Brain (organoid and tissue), 16 donors: ENCODE measurements at places on chromosomes 6 and 20.

- no peak for DNase-seq
Measured at GRCh38 chr6:45872827-45873365, 142.8 kb downstream of the CLIC5 start.

- DNase-seq = no peak
Measured at GRCh38 chr20:23970049-23970448, 18.5 kb downstream of the GGTLC1 start.

DNA sequence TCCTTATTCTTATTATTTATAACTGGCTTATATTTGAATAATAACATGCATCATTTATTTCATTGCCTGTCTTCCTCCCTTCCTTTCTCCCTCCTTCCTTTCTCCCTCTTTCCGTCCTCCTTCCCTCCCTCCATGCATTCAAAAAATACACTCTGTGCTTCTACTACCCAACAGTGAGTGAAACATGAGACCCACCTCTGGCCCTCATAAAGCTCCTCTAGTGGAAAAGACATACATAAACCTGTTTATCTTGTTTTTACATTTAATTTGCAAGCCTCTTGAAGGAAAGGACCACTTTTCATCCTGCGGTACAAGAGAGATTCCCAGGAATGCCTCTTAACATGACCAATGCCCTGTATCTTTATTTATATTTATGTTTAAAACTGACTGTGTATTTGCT, 21.8 kb upstream of the ISM1 start:
- DNase-seq = no peak

- DNase-seq = no peak
Measured at GRCh38 chr20:63758152-63758551, 18.6 kb downstream of the SLC2A4RG start.

- no peak for DNase-seq
Measured at GRCh38 chr6:17932330-17932852, 55.0 kb downstream of the KIF13A start.

DNA sequence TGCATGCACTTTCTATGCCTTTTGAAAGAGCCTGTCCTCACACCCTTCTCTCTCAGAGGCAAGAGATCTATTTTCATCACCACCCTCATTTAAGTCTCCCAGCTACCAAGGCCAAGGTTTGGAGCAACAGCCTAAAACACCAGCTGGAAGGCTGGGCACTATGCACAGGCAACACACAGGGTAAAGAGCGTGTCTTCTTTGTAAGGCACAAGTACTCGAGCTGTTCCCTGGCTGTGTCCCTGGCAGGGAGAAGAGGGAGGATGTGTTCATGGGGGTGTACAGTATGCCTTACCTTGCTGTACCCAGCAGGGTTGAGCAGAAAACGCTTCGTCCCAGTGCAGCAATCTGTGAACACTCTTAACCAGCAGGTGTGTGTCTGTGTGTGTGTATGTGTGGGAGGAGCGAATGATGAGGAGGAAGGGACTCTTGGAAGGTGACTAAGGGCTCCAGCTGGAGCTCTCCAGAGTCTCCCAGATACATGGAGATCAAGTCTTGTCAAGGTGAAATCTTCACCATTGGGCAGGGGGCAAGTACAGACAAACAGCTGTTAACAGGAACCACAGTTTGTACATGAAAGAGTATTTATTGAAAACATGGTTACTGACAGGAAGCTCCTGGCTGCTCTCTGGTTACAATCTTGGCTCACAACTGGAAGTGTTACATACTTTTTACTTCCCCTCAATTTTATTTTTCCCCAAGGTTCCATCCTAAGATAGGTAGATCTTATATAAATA, 40.8 kb downstream of the ELMO2 start:
- no peak for DNase-seq

DNA sequence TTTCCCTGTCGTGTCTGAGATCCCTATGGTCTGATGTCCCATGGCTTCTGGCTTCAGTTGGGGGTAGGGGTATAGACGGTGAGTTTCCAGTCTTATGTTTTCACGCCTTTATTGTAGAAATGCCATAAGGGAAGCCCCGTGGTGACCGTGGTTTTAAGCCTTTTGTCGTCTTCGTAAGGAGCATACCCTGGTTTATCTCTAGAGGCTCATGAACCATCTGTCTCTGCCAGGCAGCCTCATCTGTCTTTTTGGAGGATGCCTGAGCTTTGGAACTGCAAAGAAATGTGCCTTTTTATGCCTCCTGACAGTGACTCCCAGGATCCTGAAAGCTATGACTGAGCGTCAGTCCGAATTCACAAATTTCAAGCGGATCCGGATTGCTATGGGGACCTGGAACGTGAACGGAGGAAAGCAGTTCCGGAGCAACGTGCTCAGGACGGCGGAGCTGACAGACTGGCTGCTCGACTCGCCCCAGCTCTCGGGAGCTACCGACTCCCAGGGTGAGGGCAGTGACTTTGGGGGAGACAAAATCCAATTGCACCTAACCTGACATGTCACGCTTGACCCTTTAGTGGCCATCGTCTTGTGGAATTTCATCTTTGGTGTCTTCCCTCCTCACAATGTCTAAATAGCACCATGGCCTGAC, 84.6 kb downstream of the SYNJ2 start:
- peak; percentile 40 for DNase-seq

GRCh38 chr6:76790045-76790796, 673.1 kb downstream of the HTR1B start:
- no peak for DNase-seq

GRCh38 chr6:136284909-136285308, 4.7 kb downstream of the BCLAF1 start:
- DNase-seq = no peak

DNA sequence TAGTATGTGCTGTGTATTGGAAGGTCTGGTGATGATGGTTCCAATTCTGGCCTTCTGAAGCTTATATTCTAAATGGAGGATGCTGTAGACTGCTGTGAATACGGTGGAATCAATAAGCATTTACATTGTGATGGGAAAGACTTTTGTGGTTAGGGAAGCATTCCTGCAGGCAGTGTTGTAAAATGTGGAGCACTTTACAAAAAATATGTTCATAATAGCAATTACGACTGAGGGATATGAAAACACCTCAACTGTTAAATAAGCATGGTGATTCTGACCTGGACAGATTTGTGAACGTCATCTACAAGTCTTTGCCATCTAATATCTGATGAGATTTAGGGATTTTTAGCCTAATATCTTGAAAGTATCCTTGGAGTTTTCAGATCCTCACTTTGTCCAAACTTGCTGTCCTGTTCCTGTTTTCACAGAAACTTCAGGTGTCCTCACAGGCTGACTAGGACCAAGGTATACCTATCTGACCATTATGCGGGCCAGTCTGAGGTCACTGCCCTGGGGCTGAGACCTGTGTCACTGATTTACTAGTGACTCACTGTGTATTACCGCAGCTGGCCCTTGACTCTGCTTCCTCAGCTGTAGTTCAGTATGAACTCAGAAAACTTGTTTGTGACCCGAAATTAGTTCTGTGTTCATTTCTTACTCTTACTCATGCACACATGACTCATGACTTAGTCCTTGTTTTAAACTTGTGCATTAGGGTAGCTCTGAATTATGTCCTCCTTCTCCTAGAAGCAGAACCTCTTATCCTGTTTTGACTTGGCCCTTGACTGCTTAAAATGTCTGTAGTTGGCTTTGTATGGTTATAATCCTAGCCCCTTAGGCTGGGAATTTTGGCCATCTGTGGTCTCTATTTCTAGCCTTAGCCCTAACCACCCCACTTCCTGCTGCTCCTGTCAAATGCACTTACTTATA, 343.0 kb downstream of the CDKAL1 start:
- DNase-seq = no peak

DNA sequence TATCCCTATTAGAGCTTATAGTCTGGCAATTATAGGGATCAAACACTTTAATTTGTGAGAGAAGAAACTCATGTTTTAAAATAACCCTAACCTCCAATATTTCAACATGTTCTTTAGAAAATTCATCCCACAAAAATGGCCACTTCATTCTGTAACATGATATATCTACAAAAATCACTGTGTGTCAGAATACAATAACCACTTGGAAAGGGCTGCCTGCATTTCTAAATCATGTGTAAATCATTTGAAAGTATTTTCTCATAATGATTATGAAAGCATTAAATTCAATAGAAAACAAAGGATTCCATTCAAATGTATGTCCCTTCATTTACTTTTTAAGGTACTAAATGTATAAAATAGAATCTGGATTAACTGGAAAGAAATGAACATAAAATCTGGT, 101.4 kb upstream of the NHSL1 start:
- no peak for DNase-seq
